ENCODE measurements at places on chromosomes 12 and 14.

GRCh38 chr14:25463480-25463879 lies 413.5 kb upstream of the STXBP6 start:
- DNase-seq: no peak

DNA sequence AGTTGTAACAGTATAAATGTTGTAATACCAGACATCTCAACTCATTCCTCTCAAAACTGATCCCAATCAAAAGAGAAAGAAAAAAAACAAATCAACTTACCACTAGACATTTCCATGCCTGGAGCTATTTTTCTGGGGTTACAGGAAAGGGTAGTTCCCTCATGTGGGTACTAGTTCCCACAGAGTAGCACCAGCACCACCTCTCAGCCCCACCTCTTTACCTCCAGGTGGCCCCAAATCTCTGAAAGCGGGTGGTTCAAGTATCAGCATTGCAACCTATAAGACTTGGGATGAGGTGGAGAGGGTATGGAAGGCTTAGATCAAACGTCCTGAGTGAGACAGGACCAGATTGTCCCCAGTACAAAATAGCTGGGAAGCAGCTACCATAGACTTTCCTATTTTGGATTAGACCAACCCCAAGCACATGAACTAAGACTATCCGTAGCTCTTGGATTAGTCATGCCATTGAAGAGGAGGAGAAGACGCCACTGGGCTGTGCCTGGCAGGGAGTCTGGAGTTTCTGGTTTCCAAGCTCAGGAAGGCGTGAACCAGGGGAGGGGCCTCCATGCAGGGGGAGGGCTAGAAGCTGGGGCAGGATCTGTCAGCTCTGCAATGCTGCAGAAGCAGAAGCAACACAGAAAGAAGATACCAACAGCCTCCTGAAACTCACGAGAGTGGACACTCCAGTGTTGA lies at the start of gene SLC39A2:
Gene SLC39A2 (plus strand): TSS at position 620 of the 693 bp plus-strand sequence. CDS start 154 bp downstream, outside the sequence.
- no peak for DNase-seq

DNA sequence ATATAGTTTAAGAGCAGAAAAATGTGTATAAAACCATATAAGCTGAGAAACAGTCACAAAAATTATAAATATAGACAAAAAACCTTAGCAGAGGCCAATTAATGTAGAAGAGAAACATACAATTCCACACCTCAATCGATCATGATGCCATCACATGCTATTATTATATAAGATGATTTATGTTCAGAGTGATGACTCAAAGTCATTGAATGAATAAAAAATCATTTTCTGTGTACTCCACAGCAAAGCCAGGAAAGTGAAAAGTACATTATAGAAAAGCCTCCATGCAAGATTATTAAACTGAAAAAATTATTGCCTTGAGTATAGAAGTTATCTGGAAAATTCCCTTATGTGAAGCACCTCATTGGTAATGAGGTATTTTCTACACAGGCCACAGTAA lies 229.2 kb upstream of the PPFIA2 start:
- DNase-seq: no peak

DNA sequence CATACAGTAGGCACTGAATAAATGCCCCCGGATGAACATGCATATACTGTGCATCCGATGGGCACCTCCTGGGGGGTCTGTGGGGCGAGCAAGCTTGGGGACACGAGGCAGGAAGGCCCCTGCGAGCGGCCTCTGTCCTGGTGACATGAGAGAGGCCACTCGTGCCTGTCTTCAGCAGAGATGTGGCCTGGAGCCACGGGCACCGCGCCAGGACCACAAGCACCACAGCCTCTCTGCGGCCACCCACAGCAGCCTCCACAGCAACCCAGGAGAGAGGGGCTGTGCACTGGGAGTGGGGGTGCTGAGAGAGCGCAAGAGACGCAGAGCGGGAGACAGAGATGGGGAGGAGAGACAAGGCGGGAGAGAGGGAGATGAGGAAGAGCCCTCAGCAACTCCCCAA lies 118.5 kb downstream of the RFLNA start:
- no peak for DNase-seq

DNA sequence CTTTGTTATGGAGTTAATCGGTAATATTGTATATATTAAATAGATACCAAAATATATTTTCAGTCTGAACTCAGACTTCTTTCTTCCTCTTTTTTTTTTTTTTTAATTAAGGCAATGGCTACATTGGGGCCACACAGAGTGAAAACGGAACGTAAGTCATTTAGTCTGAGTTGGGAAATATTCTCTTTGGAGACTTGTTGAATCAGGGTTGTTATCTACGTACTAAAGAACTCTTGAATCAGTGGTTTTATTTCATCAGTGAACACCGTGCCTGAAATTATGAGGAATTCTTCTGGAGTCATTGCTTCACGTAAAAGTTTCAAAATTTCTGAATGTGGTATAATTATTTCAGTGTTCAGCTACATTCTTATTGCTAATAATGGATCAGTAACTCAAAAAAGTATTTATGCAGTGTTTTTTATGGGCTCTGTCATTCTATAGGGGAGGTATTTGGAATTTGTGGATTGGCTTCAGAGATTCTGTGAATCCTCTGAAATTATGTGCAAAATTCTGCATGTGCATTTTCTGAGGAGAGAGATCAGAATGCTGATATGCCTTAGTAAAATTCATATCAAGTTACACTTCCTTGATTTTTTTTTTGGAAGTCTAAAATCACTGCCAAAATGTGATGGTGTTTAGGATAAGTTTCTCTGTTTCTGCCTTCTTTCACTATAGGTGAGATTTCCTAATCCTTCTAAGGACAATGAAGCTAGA lies 39.6 kb downstream of the BRMS1L start:
- no peak for DNase-seq

GRCh38 chr12:32756476-32757066 lies 874 bp upstream of the YARS2 start:
- no peak for DNase-seq

- DNase-seq: no peak
These were observed 63.9 kb downstream of the DCAF5 start for GRCh38 chr14:69089046-69089445.

DNA sequence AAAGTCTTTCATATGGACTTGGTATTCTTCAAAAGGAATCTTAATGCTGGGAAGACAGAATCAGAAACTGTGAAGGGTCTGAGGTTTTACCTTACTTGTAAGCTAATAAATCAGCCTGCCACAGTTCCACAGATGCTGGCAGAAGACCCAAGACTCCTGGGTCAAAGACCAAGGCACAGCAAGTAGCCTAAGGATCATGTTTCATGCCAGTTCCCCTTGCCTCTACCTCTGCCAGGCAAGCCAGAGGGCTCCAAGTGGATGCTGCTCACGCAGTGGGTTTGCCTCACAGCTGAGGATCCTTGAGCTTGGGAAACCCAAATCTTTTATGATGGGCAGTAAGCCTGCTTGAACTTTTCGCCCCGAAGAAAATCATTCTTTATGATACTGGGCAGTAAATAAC lies 15.2 kb upstream of the RXYLT1 start:
- DNase-seq: no peak

DNA sequence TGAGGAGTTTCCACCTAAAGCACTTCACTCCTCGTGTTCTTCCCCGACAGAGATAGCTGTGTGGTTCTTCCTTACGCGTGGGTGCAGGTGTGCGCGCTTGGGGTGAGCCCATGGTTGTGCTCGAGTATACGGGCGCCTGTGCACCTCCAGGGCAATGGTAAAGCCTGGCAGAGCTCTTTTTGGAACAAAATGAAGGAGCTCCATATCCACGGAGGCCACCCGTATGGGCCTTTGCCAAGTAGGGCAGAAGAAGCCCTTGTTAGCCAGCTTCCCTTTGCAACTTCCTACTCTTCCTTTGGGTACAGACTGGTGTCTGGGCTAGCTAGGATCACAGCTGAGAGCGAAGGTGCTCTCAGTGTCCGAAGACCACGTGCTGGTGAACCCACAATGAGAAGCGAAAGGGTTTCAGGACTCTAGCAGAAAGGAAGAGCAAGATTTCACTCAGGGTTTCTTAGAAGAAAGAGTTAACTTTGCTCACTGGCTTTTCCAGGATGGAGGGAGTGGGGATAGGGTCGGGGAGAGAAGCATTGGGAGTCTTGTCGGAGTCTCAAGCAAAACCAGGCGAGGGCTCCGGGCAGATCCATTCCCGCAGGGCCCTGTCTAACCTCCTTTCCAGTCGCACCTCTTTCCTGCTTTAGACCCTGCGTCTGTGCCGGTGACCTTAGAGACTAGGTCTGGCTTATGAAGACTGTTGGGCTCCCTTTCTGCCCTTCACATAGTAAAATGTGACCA lies 960 bp upstream of the LRFN5 start:
- DNase-seq: no peak

DNA sequence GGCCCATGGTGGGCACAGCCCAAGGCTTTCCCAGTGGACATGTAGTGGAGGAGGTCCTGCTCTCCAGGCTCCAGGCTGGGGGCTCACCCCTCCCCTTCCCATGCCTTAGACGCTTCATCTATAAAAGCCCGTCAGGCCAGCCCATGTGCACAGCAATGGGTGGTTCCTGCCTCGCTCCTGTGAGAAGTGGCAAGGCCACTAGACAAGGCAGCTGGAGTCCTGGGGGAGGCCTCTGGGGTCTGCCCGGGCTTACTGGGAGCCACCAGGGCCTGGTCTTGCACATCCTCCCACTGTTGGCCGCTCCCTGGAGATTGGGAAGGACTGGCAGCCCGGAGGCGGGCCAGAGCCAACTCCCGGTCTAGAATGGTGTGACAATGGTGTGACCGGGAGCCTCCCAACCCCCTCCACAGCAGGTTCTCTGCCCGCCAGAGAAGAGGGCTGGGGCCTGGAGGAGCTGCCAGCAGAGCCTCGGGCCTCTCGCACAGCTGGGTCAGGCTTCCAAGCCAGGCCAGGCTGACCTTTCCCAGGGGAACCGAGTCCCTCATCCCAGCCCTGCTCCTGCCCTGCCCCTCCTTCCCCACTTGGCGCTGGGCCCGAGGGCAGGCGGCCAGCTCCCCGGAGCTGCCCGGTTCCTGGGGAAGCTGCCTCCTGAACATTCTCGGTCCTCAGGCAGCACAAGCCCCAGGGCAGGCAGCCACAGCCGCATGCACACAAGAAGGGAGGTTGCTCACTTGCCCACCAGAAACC lies 97.9 kb downstream of the RFLNA start:
- DNase-seq: no peak

GRCh38 chr14:53346988-53347387 lies 193.9 kb upstream of the DDHD1 start:
- DNase-seq: no peak

GRCh38 chr12:66244446-66244845 lies 55.4 kb downstream of the IRAK3 start:
- no peak for DNase-seq

DNA sequence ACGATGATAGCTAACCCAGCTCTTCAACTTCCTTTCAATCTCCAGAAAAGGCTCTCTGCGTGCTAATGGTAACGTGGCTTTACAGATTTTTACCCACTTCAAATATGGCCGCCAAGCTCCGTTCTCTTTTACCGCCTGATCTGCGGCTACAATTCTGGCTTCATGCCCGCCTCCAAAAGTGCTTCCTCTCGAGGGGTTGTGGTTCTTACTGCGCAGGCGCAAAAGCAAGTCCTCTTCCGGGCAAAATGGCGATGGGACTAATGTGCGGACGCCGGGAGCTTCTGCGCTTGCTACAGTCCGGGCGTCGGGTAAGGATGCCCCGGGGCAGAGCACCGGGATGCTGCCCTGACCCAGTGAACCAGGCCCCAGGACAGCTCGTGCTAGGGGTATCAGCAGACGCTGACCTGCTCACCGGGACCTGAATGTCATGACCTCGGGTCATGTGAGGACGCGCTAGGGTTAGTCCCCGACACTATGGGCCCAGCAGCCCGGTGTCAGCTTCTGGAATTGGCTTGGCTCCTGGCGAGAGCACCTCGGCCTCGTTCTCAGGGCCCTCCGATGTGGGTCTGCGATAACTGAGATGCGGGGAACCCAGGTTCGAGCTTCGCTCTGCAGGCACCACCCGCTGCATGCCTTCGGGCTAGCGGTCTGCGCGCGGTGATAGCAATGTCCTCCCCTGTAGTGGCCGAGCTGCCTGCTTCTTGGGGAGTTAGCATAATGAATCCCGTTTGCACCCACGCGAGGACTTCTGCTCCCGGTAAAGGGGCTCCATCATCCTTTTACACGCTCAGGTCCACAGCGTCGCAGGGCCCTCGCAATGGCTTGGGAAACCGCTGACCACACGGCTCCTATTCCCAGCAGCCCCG lies at the start of gene OXA1L:
Gene OXA1L (plus strand): TSS at position 232 of the 866 bp plus-strand sequence. CDS start 14 bp downstream, at position 246.
- peak; percentile 90 for DNase-seq

DNA sequence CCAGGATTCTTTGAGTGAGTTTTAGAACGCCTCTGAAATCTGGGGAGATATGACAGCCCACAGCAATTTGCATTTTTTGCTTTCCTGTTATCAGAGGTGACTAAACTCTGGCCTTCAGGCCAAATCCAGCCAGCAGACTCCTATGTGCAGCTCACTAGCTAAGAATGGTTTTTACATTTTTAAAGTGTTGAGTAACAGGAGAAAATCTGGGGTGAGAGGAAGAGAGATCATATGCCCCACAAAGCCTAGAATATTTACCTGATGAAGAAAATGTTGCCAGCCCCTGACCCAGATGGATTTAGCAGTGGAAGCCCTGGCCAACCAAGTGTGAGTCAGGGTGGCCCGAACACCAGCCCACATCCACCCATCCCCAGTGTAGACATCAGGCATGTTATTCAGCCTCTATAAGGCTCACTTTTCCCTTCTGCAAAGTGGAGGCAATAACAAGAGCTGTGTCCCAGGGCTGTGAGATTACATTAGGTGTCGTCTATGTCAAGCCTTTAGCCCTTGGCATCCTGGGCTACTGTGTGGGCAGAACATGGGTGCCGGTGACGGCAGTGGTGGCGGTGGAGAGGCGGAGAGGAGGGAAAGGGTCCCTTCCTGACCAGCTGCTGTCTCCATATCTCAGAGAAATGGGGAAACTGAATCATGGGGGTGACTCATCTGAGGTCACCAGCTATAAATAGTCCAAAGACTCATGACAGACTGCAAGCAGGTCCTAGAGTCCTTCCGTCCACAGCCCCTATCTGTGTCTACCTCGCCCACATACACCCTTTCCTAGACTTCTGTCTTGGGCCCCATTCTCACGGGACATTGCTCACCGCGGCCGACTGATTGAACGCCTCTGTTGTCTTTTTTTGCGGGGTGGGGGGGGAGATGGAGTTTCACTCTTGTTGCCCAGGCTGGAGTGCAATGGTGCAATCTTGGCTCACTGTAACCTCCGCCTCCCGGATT lies 32.6 kb upstream of the CD9 start:
- DNase-seq: no peak

GRCh38 chr12:80745851-80746505 lies 29.3 kb downstream of the MYF5 start:
- no peak for DNase-seq

DNA sequence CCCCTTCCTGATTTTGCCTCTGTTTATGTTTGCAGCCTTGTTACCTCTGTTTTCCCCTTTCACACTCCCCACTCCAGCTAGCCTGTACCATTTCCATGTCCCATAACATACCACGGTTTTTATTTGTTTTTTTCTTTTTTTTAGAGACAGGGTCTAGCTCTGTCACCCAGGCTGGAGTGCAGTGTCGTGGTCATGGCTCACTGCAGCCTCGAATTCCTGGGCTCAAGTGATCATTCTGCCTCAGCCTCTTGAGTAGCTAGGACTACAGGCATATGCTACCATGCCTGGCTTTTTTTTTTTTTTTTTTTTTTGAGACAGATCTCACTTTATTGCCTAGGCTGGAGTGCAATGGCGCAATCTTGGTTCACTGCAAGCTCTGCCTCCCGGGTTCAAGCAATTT lies 18.4 kb upstream of the SAMD4A start:
- DNase-seq: no peak

- no peak for DNase-seq
These were observed 63.3 kb upstream of the HSPB8 start for GRCh38 chr12:119115296-119115905.

Data from activated effector memory CD4-positive, alpha-beta T cell treated with Interleukin-2 at 50 U/mL for 16 hours (primary cell).